NCI-H774 (cell line): ENCODE measurements at places on chromosomes 7 and 10.

GRCh38 chr7:150910996-150911422, 58.7 kb downstream of the AOC1 start:
- no peak for DNase-seq

DNA sequence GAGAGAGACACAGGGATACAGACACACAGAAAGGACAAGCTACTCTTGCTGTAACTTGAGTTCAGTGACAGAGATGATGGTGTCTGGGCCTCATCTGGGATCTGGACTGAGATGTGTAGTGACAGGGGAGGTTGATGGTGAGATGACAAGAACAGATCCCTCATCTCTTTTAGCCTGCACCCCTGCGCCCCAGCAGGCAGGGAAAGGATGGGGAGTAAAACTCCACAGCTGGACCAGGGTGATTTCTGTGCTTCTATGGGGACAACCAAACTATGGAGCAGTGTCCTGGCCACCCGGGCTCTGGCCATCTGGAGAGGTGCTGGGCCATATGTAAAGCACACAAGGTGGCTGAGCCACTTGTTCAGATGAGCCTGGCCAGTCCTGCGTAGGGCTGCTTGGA, 4.5 kb upstream of the LRRC18 start:
- no peak for DNase-seq

DNA sequence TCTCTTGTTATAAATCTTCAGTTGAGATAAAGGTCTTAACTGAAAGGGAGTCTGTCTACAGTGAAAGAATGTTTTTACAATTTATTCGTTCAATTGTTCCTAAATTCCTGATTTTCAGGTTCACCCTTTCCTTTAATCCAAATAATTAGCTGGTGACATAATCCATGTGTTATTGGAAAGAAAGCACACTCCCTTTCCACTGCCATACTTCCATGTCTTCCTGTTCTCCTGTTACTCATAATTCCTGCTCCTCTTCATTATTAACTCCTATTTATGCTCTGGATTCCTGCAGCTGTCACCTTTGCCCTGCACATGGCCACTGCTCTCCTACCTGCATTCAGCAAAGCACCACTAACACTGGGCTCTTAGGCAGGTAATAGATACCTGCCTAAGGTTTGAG, 40.0 kb upstream of the FAM3C start:
- no peak for DNase-seq

DNA sequence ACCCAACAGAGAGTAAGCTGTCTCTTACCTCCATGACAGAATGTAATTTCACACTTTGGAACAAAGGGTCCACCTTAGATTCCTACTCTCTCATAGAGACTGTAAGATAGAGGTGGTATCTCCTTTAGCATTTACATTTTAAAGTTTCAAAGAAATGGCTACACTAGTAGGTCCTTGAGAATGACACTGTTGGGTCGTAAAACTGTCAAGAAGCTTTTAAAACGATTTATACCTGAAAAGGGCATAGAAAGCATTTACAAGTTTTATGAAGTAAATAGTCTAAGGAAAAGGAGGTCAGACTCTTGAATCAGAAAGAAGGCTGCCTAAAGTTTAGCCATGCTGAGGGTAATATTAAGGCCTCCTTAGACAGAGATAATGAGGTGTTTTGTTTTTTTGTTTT, 1212.4 kb upstream of the PHF14 start:
- no peak for DNase-seq

DNA sequence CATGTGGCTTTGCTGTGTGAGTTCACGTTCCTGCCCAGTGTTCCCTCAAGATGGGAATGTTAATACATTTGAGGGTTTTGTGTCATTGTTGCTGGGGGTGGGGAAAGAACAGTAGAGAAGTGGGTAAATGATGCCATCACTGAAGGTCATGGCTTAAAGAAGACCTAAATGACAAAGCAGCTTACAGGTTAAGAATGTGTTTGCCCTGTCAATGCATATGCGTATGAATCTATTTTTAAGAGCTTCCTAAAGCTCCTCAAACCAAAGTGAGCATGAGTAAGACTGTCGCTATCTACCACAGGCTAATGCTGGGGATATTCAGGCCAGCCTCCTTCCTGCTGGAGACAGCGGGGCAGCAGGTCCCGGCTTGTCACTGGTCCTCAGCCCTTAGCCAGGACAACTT, 162.9 kb downstream of the CREB5 start:
- no peak for DNase-seq

DNA sequence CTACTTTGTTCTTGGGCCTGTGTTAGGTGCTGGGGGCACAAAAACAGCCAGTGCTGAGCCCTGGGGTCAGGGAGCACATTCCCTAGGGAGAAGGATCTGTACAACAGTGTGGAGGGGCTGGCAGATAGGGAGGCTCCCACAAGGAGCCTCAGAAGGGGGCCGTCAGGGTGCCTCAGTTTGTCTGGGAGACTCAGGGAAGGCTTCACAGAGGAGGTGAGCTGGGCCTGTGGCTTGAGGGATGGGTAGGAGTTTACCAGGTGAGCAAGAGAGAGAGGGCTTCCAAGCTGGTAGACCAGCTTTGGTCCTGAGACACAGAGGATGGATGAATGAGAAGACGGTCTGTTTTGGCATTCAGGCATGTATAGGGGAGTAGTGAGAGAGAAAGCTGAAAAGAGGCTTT, 52.1 kb downstream of the CAMK1D start:
- no peak for DNase-seq

- DNase-seq = no peak
Measured at GRCh38 chr10:74164716-74165529, 13.9 kb downstream of the ADK start.

- no peak for DNase-seq
Measured at GRCh38 chr7:20298486-20298901, 32.2 kb upstream of the ITGB8 start.

- DNase-seq = no peak
Measured at GRCh38 chr10:103083977-103084320, 109.1 kb downstream of the NT5C2 start.

DNA sequence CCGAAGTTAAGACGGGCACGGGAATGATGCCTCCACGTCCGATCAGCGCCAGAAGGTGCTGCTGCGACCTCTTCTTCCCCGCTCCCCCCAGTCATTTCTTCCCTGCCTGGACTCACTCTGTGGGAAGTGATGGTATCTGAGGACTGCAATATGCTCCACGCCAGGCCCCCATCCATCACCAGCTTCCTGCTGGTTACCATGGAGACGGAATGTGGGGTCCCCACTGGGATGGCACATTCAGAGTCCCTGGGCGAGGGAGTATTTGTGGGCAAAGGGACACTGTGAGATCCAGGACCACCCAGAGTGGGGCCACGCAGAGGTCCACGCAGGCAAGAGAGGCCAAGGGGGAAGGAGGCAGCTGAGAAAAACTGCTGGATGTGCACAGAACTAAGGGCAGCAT, 39.7 kb downstream of the CARD11 start:
- DNase-seq = no peak

DNA sequence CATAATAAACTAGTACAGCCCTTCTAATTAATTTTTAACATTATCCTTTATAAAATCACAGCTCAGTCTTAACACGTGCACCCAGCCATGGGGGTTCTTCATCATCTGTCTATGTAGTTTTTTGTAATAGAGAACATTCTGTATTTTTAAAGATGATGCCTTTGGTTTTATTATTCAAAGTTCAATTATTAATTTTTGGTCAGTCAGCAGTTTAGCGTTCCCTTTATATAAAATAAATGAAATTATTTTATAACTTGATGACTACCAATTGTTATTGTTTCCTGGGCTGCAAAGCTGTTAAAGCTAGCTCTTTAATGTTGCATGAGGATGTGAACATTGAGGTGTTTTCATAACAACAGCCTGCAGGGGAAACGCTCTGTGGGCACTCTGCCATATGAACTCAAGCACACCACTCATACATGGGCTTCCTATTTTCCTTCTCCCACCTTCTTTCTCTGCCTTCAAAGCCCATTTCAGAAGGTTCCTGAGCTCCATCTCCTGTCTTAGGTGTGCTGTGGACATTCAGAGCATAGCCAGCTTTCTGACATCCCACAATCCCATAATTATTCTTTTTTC, 172.0 kb upstream of the YAE1 start:
- no peak for DNase-seq

- DNase-seq = no peak
Measured at GRCh38 chr10:51384971-51385370, 310.7 kb downstream of the PRKG1 start.
